ENCODE measurements at places on chromosomes 7 and 10.

GRCh38 chr7:69172357-69173077, 425.8 kb upstream of the AUTS2 start:
- no peak for DNase-seq

- peak; percentile 27 for DNase-seq
Observed at GRCh38 chr7:129553899-129554461, 51.6 kb downstream of the SMKR1 start.

GRCh38 chr7:4245866-4246470, 436.1 kb upstream of the FOXK1 start:
- DNase-seq, result peak; percentile 24

GRCh38 chr10:94235461-94235860, 127.3 kb downstream of the NOC3L start:
- DNase-seq, result no peak

- DNase-seq, result peak; percentile 19
Observed at GRCh38 chr7:46494441-46494840, 573.4 kb upstream of the IGFBP3 start.

GRCh38 chr7:44791278-44792219, 4.9 kb upstream of the PPIA start:
- DNase-seq, result peak; percentile 72

- DNase-seq, result no peak
Observed at GRCh38 chr10:132135053-132135872, 51.5 kb upstream of the DPYSL4 start.

All from adipocyte (in vitro differentiated cells).